CD8-positive, alpha-beta memory T cell (primary cell): ENCODE measurements at places on chromosomes 7 and 10.

- no peak for DNase-seq
Measured at GRCh38 chr10:49227406-49227805, 39.2 kb upstream of the TMEM273 start.

DNA sequence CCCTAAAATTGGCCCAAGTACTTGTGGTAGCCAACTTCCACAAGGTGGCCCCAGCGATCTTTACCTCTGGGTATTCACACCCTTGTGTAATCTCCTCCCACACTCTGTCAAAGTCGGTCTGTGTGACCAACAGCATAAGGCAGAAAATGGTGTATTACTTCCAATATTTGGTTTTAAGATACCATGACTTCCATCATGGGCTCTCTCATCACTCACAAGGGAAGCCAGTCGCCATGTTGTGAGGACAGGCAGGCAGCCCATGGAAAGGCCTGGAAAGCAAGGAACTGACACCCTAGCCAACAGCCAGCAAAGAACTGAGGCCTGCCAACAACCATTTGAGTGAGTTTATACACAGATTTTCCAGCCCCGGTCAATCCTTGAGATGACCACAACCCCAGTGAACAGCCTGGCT is 91.0 kb upstream of the KMT2E start:
- peak; percentile 61 for DNase-seq

DNA sequence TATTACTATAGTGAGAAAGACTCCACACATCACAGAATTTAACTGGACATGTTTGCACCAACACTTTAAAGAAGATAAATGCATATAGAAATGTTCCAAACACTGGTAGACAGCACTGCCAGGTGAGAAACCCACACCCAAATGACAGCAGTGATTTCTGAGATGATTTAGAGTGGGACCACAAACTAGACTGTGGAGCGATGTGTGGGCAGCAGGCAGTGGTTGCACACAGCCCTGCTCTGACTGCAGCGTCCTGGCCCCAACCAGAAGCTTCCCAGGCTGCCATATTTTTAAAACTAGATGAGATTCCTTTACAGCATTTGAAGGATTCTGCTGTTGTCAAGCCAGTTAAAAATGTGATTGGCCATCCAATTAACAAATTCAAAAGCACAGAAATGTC is 47.7 kb upstream of the COMMD3 start:
- DNase-seq: no peak

- DNase-seq: no peak
Measured at GRCh38 chr7:49187543-49188268, 263.4 kb downstream of the CDC14C start.

GRCh38 chr7:23020742-23021401 is 6.9 kb upstream of the HYCC1 start:
- DNase-seq: peak; percentile 18

- DNase-seq: no peak
Measured at GRCh38 chr10:108362296-108362695, 1197.8 kb upstream of the SORCS1 start.
